ENCODE measurements at places on chromosomes 3 and 15.

DNA sequence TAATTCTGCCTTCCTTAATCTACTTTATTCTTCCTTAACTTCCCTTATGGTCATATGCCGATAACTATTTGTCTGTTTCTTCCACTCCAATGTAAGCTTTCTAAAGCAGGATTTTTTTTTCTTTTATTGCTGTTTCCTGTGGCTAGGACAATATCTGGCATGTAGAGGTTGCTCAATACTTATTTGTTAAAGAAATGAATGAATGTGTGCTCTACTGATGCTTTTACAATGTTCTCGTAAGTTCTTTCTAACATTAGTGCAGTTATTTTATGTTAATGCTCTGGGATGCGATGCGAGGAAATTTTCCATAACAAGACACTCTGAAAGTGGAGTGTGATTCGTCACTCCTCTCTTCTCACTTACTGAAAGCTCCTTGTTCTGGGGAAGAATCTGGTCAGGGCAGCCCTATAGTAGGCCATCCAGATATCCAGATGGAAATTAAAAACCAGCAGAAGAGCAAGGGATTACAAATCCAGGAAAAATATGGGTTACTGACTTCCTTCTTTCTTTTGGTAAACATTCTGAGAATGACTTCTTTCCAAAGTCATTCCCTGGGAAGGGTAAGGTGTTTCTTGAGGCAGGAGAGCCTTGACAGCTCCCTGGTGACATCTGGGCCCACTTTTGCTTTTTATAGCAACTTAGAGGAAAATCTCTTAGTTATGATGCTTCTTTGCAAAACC lies 420.4 kb downstream of the PDCD6IP start:
- DNase-seq, result no peak

- DNase-seq, result no peak
Observed at GRCh38 chr15:66982250-66982649, 83.2 kb upstream of the SMAD3 start.

DNA sequence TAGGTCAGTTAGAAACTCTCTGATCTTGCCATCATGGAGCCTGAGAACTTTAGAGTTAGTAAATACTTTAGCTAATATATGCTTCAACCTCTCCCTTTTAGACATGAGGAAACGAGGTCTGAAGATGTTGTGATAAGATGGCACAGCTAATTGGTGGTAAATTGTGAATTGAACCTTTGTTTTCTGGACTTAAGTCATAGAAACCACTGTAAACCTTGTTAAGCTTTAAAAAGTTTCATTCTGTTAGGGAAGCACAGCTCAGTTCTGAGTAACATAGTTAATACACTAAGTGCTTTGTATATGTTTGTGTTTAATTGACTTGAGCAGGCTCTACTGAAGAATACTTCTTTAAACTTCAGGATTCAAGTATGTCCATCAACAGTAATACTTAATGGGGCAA lies 108.6 kb downstream of the AKAP13 start:
- no peak for DNase-seq

DNA sequence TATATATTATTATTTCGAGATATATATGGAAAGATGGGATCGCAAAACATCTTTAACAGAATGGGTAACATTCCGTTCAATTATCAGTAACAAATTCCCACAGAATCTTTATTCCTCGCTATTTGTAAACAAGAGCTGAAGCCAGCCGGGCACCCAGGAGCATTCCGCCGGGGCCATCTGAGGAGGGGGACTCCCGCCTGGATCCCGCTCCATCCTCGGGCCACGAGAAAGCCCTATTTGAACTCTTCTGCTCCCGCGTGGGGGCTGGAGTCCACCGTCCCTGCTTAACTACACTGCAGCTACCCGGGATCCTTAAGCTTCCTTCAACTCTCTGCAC lies 687 bp downstream of the GPR176 start:
- DNase-seq, result no peak

DNA sequence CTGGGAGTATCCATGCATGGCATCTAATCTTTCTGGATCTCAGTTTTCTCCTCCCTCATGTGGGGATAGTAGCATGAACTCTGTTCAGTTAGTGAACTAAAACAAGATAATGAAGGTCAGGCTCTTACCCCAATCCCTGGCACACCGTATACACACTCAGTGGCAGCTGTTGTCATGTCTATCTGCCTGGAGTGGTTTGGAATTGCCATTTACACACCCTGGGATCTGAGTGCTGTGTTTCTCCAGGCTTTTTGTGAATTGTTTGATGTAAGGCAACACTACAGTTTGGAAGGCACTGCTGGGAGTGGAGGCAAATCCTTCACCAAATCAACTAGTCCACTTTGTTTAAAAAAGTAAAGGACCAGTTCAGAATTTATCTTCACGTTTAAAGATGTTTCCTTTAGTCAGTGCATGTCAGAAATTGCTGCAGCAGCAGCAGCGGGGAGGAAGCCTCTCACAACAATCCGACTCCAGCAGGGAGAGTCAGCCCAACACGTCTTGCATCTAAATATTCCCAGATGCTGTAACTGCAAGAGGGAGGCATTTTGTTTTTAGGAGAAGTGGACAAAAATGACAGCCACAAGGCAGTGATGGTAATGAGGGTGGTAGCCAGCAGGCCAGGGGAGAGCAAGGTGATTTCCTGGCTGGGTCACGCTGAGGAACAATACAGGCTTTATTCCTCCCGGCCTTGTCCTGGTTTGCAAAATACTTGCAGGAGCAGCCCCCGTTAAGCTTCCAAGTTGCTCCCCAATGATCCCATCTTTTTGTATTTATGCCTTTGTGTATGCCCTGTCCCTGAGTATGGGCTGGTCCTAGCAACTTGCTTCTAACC lies 128.5 kb upstream of the LRIG1 start:
- no peak for DNase-seq

DNA sequence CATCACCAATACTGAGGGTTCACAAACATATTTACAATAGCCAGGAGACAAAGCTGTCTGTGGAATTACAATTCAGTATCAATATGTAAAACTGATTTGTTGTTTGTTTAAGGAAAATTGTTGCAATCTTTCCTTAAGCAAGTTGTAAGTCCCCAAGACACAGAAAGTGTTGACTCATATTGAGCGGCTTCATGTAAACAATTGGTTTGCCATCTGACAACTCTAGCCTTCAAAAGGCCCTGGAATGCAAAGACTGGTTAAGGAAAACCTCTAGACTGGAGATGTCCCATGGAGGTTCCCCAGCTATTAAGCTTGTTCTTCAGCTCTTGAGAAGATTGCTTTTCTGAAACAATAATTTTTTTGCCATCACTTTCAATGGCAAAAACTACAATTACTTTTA lies 283.7 kb upstream of the PROK2 start:
- no peak for DNase-seq

GRCh38 chr3:65647369-65647768 lies 391.3 kb downstream of the MAGI1 start:
- DNase-seq, result no peak

- no peak for DNase-seq
Observed at GRCh38 chr15:71639471-71639870, 170.9 kb upstream of the NR2E3 start.

DNA sequence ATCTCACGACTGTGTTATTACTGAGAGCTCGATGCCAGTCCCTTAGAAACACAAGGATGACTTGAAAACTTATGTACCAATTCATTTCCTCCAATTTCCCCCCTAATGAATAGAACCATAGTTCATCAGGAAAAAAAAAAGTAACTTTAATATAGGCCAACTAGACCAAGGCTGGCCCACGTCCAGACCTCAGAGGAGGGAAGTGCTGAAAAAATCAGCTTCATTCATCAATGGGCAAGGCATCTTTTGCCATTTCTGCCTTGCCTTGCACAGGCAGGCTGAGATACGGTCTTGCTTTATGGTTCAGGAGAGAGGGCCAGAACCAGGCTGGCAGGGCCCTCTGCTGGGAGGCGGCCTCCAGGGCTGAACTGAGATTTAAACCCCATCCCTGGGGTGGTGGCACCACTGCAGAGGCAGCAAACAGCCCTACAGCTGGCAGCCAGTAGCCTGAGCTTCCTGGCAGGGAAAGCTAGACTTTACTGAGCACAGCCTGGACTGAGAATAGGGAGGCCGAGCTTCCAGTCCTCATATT lies 104.1 kb upstream of the TNFAIP8L3 start:
- no peak for DNase-seq

- no peak for DNase-seq
Observed at GRCh38 chr3:182737825-182738224, 55.5 kb upstream of the ATP11B start.

DNA sequence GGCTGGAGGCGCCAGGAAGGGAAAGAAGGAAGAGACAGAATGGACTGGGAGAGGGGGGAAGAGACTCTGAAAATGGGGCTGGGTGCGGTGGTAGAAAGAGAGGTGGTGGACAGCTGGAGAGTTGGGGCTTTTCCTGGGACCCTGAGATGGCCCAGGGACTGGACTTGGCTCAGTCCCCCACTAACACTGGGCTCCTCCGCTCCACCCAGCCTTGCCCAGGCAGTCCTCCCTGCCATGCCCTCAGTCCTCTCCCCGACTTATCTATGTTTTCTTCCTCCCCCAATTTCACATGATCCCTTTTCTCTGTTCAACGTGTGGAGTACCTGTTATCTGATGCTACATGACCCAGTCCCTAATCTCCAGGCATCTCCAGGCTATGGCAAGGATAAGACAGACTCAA lies 6.3 kb upstream of the HCN4 start:
- DNase-seq, result no peak

DNA sequence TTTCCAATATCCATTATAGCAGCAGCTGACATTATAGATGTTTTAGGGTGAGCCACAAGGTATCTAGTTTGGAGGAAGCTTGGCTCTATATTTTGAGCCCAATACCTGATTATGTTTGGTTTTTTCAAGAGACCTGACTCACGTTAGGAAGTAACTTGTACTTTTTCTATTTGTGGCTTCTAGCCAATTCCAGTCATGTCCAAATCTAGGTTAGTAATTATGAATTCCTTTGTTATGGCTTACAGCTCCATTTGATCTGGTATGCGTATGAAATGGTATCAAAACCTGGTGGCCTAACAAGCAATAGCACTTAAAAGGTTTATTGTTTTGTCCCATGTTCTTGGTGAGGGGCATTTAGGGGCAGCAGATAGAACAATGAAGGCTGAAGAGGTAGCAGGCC lies 115.9 kb downstream of the TOP2B start:
- DNase-seq, result peak; percentile 2

DNA sequence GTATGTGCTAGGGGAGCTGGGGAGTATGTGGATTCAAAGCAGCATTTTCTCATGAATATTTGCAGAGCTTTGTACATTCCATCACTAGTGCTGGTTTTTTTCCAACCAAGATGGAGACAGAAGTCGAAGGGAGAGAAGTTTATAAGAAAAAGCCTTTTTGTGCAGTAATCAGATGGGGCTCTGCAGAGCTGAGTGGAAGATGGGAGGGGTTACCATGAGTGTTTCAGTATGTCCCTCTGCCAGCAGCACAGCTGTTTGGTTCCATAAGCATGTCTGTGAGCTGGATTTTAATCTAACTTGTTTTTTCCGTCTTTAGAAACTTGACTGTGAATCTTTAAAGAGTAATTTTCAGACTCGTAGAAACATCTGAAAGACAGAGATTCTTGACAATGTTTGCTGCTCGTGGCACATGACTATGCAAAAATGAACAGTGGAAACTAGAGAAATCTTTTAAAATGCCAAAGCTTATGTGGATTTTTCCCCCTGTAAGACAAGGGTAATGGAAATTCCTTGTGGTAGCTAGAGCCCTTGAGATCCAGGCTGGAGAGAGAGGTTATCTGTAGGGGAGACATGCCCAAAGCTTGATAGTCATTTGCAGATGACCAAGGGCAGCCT lies 20.3 kb downstream of the STARD9 start:
- no peak for DNase-seq

DNA sequence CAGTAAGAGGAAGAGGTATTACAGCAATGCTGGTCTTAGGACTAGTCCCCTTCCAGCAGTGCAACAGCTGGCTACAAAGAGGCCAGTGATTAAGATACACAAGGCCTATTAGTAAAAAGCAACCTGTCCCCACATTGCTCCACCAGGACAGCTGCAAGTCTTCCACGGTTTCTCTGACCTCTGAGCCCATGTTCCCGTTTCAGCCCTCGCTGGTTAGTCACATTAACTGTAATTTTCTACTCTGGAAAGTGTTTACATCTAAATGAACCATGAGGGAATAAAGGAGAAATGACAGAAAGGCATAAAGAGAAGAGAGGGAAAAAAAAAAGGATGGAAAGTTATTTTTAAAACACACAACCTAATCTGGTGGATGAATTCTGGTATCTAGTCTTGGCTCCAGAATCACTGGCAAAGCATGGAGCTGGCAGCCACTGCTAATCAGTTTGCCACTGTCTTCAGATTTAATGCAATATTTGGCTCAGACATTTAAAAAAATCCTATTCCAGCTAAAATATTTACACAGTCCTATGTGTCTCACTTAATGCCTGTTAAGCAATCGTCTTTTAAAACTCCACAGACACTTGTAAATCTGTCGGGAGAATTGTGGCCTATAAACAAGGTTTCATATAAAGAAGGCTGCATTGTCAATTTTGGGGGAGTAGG lies 154.9 kb downstream of the GREM1 start:
- no peak for DNase-seq

DNA sequence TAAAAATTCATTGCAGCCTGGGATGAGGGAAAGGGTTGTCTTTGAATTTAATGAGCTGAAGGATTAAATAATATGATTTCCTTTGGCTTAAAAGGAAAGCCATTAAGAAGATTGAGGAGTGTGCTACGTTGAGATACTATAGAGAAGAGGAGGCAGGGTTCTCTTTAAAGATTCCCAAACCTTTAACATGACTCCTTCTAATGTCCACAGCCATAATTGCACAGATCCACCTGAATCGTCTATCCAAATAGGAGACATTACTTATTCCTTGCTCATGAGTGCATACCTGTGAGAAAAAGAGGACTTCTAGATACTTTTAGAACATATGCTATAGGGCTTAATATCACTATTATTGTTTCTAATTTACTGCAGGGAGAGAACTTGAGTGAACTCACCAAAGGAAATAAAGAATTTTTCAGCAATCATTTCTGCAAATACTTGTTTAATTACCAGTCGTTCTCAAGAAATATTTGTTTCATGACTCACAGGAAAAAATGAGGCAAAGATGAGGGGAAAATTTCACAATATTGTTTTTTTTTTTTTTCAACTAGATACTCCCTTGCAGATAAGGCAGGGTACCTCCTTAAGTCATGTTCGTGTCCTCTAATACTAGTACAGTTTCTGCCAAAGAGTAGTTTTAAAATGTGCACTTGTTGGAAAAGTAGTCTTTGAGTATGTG lies 8.9 kb upstream of the SUCNR1 start:
- peak; percentile 55 for DNase-seq

GRCh38 chr15:51688863-51689262 lies 7.6 kb downstream of the SCG3 start:
- no peak for DNase-seq

GRCh38 chr3:123013876-123014275 lies 13.7 kb downstream of the SEMA5B start:
- no peak for DNase-seq

DNA sequence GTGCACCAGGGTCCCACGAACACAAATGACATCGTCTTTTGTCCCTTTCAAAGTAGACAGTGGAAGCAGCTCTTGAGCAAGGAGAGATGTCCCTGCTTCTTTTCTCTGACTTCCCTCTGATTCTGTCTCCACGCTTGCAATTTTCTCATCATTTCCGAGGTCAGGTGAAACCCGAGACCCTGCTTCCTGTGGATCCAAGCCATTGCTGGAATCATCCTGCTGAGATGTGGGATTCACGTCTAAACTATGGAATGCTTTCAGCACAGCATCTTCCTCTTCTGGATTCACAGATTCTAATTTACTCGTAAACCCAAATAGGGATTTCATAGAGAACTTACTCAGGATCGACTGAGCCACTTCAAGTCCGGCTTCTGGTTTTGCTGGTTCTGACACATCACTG lies 127.1 kb downstream of the FMN1 start:
- DNase-seq, result no peak

GRCh38 chr3:134077649-134078161 lies 48.0 kb upstream of the SLCO2A1 start:
- no peak for DNase-seq

- no peak for DNase-seq
Observed at GRCh38 chr3:7953449-7954014, 548.1 kb upstream of the LMCD1 start.

Data from RWPE1 (cell line).